Stimulated activated CD4-positive, alpha-beta T cell treated with anti-CD3 and anti-CD28 coated beads, Interleukin-2, amount 100 ng/mL, for 4 hours (primary cell): ENCODE measurements at places on chromosomes 11 and 22.

GRCh38 chr11:111935317-111936039, 1.7 kb upstream of the DIXDC1 start:
- DNase-seq: no peak

GRCh38 chr22:27345691-27346090, 455.9 kb downstream of the MN1 start:
- DNase-seq: no peak

DNA sequence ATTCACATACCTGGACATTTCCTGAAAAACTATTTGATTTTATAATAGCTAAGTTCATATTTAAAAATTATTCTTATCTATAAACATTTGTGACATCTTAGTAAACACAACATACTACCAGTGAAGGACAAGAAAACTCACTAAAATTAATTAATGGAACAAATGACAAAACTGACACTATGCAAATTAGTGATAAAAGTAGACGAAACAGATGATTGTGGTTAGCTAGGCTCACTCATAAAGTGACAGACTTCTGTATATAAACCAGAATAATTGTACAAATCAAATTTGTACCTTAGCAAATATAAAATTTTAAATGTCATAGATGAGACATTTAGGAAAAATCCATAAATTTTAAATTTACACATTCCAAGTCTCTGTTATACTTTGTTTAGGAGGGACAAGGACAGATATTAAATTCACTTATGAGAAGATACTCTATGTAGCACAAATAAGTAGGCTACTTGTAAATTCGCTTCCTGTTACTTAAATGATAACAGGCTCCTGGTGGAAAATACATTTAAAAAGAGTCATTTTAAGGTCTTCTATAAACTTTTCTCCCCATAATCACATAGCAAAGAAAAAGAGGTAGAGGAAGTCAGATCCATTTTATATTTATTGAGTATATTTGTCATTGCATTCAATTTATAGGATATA, 81.2 kb downstream of the KIF18A start:
- DNase-seq: no peak

DNA sequence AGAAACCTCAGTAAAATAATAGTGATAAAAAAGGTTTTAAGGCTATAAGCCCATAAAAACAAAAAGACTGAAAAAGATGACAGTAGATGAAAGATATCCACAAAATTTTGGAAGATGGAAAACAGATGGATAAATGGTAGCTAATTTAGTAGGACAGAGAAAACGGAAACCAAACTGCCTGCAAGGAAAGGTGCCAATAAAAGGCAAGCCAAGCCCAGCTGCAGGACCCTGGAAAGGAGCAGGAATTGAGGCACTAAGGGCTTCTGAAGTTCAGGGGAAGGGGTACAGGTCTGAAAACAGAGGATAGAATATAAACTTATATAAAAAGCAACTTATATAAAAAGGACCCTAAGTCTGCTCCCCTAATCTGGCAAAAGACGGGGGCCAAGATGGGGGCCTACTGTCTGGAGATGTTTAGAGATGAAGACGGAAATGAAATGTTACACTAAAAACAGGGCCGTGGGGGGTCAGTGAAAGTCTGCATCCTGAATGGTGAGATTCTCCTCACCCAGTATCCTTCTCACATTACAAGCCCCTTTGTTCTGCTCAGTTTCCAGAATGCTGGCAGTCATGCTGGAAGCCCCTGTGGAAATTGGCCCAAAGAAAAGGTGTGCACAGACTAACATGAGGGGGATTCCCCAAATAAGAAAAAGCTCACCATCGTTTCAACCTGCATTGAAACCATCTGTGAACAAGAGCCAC, 269.3 kb upstream of the PITPNB start:
- no peak for DNase-seq

- no peak for DNase-seq
Observed at GRCh38 chr11:130145975-130146776, 13.4 kb upstream of the ST14 start.

GRCh38 chr11:31160504-31161422, 208.8 kb downstream of the DCDC1 start:
- no peak for DNase-seq

DNA sequence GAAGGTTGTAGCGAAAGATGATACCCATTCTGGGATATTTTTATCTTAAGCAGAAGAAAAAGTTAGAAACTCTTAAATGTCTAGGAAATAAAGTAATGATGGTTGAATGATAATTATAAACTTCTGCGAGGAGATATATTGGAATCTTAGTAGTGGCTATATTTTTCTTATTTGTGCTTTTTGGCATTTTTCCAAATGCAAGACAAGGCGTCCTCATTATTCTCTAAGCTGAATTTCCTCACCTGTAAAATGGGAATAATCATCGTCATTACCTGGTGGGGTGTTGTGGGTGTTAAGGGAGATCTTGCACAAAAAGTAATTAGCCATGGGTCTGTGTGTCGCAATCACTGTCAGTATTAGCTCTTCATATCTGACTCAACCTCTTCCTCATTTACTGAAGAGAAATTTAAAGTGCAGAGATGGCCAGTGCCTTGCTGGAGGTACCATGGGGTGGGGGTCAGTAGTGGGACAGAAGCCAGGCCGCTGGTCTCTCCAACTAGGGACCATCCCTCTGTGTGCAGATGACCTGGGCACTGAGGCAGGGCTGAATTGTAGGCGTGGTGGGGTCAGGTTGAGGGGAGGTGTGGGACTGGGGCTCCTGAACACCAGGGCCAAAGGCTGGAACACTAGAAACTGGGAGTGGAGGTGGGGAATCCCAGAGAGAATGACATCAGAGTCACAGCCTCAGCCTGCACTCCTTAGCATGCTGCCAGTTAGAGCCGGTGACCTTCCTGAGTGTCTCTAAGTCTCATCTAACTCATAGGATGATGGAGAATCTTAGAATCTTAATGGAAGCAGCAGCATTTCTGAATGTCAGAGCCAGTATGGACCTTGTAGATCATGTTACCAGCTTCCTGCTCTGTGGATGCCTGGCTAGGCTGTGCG, 4.1 kb downstream of the PITPNM1 start:
- no peak for DNase-seq

DNA sequence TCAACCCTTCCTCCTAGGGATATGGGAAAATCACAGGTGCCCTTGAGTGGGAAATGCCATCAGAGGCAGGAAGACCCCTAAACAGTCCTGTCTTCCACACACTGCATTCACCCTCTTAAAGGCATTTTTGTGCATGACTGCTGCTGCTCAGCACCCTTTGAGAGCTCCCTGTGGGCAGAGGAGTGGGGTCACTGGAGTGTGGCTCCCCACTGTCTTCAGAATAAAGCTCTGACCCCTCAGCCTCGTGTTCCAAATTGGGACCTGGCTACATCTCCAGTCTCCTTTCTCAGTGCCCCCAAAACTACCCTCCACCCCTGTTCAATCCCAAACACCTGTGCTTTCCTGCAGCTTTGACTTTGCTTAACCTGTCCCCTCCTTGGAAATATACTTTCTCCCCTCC, 46.6 kb downstream of the CHRDL2 start:
- no peak for DNase-seq
